ENCODE measurements at places on chromosomes 2 and 18.

DNA sequence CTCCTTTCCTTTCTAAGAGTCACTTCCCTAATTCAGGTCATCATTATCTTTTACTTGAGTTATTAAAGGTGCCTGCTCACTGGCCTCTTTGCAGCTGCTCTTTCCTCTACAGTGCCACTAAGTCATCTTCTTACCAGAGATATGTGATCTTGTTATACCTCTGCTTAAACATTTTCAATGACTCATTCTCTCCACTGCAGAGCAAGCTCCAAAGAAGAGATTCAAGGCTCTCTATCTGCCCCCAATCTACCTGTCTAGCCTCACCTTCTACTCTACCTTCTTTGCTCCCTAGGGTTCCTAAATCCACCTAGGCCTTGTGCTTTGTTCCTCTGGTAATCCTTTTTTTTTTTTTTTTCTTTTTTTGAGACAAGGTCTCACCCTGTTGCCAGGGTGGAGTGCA, 3.1 kb downstream of the ARHGEF33 start:
- no peak overlapping the region for H3K4me3 ChIP-seq
- H3K27me3 ChIP-seq, result no peaks in the 10 kb centered on the region
- no peak for DNase-seq
- H3K27ac ChIP-seq, result no peak overlapping the region
- H3K36me3 ChIP-seq, result no peaks in the 10 kb centered on the region
- no peaks in the 10 kb centered on the region for H3K4me1 ChIP-seq

GRCh38 chr2:236744281-236744705, 174.7 kb downstream of the ACKR3 start:
- DNase-seq, result no peak
- H3K4me3 ChIP-seq, result no peak overlapping the region
- peak overlapping the region; percentile 73 for H3K27ac ChIP-seq
- no peaks in the 10 kb centered on the region for H3K36me3 ChIP-seq
- peaks cover 53% of the 10 kb centered on the region for H3K4me1 ChIP-seq

DNA sequence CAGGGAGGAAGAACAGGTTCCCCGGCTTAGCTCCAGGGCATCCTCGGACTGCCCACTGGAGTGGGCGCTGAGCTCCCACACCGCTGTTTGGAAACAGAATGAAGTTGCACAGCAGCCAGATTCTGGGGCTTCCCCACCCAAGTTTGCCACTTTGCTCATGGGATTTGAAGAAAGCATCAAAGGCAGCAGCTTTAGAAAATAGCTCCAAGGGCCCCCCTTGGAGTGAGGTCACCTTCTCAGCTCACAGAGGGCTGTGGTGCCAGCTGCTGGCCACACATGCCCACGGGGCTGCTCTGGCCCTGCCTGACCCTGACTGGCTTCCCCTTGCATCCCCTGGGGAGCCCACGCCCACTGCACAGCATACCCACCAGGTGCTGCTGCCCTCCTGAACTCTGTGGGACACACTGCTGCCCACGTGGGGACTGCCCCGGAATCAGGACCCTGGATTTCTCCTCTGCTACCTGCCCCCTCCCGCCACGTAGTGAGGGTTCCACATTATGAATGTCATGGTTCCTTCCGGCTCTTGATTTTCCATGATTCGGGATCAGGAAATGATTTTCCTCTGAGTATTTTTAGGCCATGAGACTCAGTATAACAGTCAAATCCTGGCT, 70.3 kb downstream of the TGOLN2 start:
- no peak for DNase-seq
- H3K36me3 ChIP-seq, result no peaks in the 10 kb centered on the region
- no peak overlapping the region for H3K4me3 ChIP-seq
- peaks cover 70% of the 10 kb centered on the region for H3K4me1 ChIP-seq
- H3K27me3 ChIP-seq, result no peaks in the 10 kb centered on the region

GRCh38 chr2:8491296-8492027, 190.4 kb upstream of the ID2 start:
- no peaks in the 10 kb centered on the region for H3K27me3 ChIP-seq
- H3K36me3 ChIP-seq, result no peaks in the 10 kb centered on the region
- no peak overlapping the region for H3K4me3 ChIP-seq
- H3K27ac ChIP-seq, result peak overlapping the region; percentile 27
- DNase-seq, result no peak

All from hepatocyte (in vitro differentiated cells).